ENCODE measurements at places on chromosomes 6 and 20.

GRCh38 chr6:99013145-99013544 is 65.4 kb upstream of the FBXL4 start:
- DNase-seq: no peak

DNA sequence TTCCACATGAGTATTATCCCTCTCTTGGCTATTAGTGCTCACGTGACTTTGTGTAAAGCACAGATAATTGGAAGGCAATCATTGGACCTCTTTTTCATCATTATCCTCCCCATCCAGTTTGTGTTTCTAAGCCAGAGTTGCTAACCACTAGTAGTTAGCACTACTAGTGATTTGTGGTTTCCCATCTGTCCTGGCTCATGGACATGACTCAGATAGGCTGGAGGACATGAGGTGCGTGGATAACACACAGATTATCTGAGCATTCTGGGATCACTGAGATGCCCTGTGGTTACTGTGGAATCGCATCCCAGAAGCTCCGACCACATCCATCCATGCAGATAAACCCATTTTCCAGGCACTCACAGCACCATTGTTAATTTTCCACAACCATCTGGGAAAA is 123.8 kb upstream of the NAA20 start:
- no peak for DNase-seq

- DNase-seq: no peak
Measured at GRCh38 chr6:113055061-113055460, 707.9 kb downstream of the RFPL4B start.

DNA sequence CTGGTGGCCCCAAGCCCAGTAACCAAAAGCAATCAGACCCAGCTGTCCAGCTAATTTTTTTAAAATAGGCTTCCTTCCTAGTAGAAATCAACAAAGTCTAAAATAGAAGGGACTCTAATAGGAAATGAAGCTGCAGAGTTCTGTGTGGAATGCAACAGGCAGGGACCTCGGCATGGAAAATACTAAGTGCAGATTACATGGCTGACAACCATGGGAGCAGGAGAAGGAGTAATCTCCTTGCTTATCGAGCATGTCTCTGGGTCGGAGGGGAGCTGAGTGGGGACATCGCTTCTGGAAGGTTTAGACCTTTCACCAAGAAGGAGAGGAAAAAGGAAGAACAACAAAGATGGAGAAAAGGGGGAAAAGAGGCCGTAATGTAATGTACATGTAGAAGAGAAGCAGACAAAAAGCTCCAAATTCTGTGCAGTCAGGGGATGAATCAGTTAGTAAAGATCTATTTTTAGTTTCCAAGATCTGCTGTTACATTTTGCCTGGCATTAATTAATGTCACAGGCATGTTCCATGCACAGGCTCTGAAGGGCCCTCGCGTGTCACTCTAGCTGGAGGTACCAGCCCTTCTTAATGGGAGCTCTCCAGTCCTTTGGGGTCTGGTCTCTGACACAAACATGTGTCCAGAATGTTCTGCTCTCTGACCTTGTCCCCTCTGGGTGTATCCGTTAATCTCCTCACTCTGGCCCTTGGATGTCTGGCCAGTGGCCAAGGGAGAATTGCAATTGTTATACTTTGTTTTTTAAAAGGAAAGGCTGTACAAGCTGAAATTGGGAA is 16.6 kb upstream of the ZNF831 start:
- no peak for DNase-seq

DNA sequence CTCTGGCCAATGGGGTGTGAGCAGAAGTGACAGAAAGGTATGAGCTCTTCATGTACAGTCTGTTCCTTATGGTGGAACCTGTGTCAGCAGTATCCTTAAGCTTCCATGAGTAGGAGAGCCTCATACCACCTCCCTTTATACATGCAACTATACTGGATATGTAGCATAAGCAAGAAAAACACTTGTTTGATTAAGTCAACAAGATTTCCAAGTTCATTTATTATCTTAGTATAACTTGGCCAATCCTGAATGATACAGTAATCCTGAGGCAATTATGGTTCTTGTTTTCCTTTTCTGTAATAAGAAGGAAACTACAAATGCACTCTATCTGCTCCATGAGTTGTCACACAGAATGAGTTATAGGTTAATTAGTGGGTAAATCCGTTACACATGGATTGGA is 409.6 kb upstream of the ID4 start:
- no peak for DNase-seq

GRCh38 chr20:8862092-8862491 is 206.8 kb upstream of the PLCB4 start:
- no peak for DNase-seq

GRCh38 chr6:139154881-139155547 is 20.1 kb downstream of the HECA start:
- no peak for DNase-seq

GRCh38 chr6:40440053-40440452 is 147.1 kb downstream of the LRFN2 start:
- no peak for DNase-seq

GRCh38 chr20:6115221-6115895 is 7.5 kb downstream of the FERMT1 start:
- no peak for DNase-seq

DNA sequence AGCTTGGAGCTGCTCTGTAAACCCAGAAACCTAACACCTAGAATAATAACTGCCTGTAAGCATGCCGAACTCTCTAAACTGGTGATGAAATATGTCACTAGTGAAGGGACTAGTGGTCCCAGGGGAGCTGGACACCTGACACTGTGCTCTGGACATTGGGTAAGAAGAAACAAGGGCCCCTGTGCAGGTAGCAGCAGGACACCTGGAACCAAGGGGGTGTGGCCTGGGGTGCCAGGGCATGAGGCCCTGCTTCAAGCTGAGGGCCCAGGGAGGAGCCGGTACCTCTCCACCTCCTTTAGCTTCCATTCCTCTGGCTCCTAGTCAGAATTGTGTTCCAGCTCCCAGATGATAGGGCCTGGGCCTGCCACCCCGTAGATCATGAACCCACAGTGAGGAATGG is 263.2 kb downstream of the OGFRL1 start:
- no peak for DNase-seq

DNA sequence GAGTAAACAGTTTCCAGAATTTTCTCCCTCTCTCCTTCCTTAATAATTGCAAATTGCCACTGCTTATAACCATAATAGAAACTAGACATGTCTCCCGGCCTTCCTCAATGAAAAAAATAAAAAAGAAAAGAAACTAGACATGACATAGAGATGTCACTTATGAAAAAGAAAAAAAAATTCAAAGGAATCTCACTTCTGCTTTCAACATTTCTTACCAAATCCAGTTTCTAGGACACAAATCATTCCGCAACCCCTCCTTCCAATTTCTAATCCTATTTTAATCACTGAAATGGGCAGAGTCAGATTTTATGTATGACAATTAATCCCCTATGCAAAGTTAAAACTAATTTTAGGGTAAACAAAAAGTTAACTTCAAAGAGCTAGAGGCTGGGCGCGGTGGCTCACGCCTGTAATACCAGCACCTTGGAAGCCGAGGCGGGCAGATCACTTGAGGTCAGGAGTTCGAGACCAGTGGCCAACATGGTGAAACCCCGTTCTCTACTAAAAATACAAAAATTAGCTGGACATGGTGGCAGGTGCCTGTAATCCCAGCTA is 40.1 kb upstream of the EEF1A1 start:
- peak; percentile 26 for DNase-seq

DNA sequence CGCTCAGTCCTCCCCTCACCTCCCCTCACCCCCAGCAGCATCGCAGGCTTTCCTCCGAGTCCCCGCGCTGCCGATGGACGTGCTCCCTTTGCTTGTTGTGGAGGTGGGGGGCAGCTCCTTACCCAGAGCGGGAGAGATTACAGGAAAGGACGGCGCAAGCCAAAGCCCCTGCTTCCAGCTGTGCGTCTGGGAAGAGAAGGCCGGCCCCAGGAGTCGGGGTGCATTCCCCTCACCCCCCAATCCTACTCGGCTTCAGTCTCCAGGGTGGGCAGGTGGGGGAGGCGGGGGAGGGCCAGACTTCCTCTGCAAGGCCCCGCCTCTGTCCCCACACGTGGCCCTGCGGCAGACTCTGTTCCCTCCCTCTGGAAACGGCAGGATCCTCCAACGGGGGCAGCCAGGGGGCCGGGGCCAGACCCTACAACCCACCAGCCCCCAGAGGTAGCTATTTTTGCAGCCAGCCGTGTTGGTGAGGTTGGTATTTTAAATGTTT is 43.6 kb downstream of the NTSR1 start:
- no peak for DNase-seq

DNA sequence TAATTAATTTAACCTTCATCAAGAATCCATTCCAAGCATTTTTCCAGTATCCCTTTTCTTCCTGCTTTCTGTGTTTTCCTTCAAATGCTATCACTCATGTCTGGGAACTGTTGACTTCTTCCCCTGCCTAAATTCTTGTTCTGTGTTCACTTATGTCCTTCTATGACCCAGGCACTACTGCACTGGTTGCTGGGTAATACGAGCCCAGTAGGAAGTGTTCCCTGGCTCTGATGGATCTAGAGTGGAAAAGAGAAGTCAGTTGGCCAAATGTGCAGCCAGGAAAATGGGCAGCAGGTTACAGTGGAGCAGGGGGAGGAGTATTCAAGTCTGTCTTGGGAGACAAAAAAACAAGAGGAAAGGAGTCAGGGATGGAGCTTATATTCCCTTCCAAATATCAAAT is 7.1 kb downstream of the OVOL2 start:
- DNase-seq: no peak

DNA sequence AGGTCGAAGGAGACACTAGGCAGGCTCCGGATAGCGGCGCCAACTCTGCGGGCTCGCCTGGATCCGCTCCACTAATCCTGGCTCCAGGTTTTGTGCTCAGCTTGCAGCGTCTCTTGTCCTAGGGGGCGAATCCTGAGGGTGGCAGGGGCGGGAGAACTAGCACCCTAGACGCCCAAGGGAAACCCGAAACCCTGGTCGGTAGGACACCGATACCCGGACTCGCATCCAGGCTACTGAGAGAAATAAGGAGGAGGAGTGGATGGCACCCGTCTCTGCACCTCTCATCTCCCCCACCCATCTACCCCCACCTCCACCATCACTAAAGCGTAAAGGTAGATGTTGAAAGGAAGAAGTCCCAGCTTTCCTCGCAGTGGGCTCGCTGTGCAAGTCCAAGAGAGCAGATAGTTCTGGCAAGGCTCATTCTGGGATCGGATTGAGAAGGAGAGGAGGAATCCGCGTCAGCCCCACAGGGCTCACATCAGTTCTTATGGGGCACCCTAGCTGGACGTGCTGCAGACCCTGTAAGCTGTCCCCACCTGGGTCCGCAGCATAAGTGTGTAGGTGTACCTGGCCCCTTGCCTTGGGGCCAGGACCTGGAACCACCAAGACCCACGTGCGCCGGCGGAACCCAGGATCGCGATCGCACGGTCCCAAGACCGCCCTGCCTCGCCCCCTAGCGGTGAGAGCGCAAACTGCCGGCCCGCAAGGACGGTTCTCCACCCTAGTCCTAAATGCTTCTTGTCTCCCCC is 6.9 kb downstream of the SLC32A1 start:
- DNase-seq: peak; percentile 81

DNA sequence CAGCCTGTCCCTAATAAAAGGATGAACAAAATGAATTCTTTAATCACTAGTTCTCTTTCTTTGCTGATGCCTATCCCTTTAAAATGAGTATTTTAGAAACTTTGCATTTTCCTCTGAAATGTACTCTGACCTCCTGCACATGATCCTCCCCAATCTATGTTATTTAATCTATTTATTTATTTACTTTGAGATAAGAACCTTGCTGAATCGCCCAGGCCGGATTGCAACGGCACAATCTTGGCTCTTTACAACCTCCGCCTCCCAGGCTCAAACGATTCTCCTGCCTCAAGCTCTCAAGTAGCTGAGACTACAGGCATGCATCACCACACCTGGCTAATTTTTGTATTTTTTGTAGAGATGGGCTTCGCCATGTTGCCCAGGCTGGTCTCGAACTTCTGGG is 27.9 kb downstream of the ADTRP start:
- no peak for DNase-seq

DNA sequence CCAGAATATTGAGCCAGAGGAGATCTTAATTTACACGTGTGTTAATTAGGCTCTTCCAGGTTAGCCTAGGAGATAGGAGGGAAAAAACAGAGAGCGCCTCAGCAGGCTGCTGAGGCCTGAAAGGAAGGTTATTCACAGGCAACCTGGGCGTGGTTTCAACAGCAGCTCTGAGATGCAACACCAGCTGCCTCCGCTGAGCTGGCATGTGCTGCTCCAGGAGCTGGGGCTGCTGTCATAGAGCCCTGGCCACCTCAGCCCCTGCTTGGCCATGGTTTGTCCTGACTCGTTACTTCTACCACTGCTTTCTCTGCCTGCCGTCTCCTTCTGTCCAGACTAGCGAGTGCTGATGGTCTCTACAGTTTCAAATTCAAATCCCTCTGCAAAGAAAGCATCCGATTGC is 32.4 kb upstream of the RPP40 start:
- DNase-seq: no peak

- DNase-seq: no peak
Measured at GRCh38 chr6:118875672-118876071, 18.3 kb upstream of the ASF1A start.

GRCh38 chr6:3526962-3527650 is 70.3 kb upstream of the SLC22A23 start:
- DNase-seq: no peak

- DNase-seq: no peak
Measured at GRCh38 chr6:16343593-16343992, 105.2 kb downstream of the GMPR start.

DNA sequence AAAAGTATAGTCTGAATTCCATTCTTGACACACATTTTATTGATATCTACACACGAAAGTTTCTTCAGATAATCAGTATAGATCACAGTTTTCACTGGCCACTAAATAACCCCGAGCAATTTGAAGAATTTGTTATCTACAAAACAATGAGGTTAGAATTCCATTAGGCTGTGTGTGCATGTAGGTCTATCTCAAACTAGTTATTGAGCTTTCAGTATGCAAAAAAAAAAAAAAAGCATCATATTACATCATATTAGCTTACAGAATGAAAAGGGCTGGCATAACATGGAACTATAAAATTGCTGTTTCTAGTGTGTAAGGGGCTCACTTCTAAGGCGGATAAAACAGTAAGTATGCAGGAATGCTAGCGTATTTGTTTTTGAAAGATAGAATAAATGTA is 59.5 kb upstream of the ADGRG6 start:
- DNase-seq: no peak

GRCh38 chr6:111105578-111105977 is 18.3 kb downstream of the SLC16A10 start:
- no peak for DNase-seq

- no peak for DNase-seq
Measured at GRCh38 chr6:32234934-32235333, 11.1 kb upstream of the NOTCH4 start.

- no peak for DNase-seq
Measured at GRCh38 chr6:3797231-3798054, 45.9 kb upstream of the PXDC1 start.
